ENCODE measurements at places on chromosomes 2 and 18.
A peak's percentile ranks its signal among the peaks of the same experiment; 100 is the strongest.

DNA sequence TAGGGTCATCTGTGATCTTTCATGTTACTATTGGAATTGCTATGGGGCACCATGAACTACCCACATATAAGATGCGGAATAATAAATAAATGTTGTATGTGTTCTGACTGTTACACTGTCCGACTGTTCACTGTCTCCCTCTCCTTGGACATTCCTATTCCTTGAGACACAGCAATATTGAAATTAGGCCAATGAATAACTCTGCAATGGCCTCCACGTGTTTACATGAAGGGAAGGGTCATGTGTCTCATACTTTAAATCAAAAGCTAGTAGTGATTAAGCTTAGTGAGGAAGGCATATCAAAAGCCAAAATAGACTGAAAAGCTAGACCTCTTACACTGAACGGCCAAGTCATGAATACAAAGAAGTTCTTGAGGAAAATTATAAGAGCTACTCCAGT is 751.3 kb downstream of the SOCS6 start:
- no peaks in the 10 kb centered on the region for H3K36me3 ChIP-seq
- H3K4me1 ChIP-seq = no peaks in the 10 kb centered on the region
- no peak overlapping the region for H3K4me3 ChIP-seq
- H3K27me3 ChIP-seq = no peaks in the 10 kb centered on the region
- no peak overlapping the region for H3K27ac ChIP-seq

GRCh38 chr18:6107794-6108193 is 212.5 kb upstream of the TMEM200C start:
- no peaks in the 10 kb centered on the region for H3K4me1 ChIP-seq
- no peak overlapping the region for H3K27ac ChIP-seq
- no peak overlapping the region for H3K4me3 ChIP-seq
- H3K27me3 ChIP-seq = no peaks in the 10 kb centered on the region
- no peak for DNase-seq

GRCh38 chr2:40953341-40953740 is 501.5 kb upstream of the SLC8A1 start:
- H3K27ac ChIP-seq = no peak overlapping the region
- no peaks in the 10 kb centered on the region for H3K36me3 ChIP-seq
- H3K27me3 ChIP-seq = no peaks in the 10 kb centered on the region
- H3K4me1 ChIP-seq = no peaks in the 10 kb centered on the region

DNA sequence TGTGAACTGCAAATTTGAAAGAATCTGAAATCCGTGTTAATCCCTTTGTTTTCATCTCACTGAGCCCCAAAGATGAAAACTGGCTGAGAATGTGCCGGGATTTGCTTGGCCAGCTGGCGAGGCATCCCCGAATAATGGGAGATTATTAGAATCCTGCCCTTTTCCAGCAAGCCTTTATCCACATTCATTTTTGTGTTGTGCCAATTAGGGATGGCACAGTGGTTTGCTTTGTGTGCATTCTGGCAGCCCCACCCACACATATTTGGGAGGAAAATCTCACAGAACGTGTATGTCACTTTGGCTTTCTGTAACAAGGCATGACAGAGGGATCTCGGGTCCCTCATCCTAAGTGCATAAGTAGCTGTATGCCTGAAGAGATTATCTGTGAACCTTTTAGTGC is 405.8 kb upstream of the FAM98A start:
- H3K27me3 ChIP-seq = no peaks in the 10 kb centered on the region
- no peak overlapping the region for H3K27ac ChIP-seq
- no peaks in the 10 kb centered on the region for H3K4me1 ChIP-seq
- H3K4me3 ChIP-seq = no peak overlapping the region

GRCh38 chr2:67839242-67839641 is 223.6 kb downstream of the C1D start:
- no peaks in the 10 kb centered on the region for H3K27me3 ChIP-seq
- no peak overlapping the region for H3K4me3 ChIP-seq
- H3K36me3 ChIP-seq = no peaks in the 10 kb centered on the region
- DNase-seq = no peak
- no peaks in the 10 kb centered on the region for H3K4me1 ChIP-seq

DNA sequence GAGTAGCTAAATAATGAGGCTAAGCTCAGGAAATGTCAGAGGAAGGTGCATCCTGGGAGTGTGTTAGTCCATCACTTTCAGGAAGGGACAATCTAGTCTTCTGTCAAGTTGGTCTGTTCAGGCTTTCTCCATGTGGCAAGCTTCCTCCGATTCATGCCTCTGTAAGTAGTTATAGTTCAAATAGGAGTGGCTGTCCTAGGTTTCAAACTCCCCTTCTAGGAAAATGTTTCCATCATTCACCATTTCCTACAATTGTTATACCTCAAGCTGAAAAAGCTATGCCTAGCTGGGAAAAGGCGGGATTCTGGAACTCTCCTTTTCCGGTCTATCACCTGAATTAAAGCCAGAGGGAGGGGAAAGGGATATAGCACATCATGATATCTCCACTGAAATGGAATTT is 287.7 kb upstream of the ZSWIM2 start:
- no peaks in the 10 kb centered on the region for H3K36me3 ChIP-seq
- H3K4me3 ChIP-seq = no peak overlapping the region
- H3K27me3 ChIP-seq = no peaks in the 10 kb centered on the region
- H3K4me1 ChIP-seq = no peaks in the 10 kb centered on the region

GRCh38 chr2:12604341-12604740 is 112.4 kb upstream of the TRIB2 start:
- H3K27ac ChIP-seq = no peak overlapping the region
- no peaks in the 10 kb centered on the region for H3K36me3 ChIP-seq
- no peaks in the 10 kb centered on the region for H3K27me3 ChIP-seq
- peaks cover 9% of the 10 kb centered on the region for H3K4me1 ChIP-seq
- DNase-seq = no peak

DNA sequence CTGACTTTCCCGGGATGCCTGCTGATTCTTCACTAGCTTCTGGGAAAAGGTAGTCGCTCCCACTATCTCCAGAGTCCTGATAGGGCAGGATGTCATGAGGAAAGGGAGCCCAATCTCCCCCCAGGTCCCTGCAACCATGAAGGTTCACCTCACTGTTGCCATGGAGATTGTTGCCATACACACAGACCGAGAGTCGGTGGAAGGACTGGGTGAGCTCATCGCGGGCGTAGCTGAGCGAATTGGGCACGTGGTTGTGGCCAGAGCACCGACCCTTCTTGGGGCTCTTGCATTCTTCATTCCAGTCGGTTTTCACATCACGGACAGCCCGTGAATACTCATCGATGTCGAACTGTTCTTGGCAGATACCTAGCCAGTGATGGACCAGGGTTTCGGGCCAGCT is 97.4 kb downstream of the MEP1B start:
- H3K4me3 ChIP-seq = no peak overlapping the region
- no peak for DNase-seq
- no peaks in the 10 kb centered on the region for H3K27me3 ChIP-seq
- H3K4me1 ChIP-seq = no peaks in the 10 kb centered on the region
- H3K36me3 ChIP-seq = no peaks in the 10 kb centered on the region

GRCh38 chr2:119264781-119265692 is 41.4 kb downstream of the STEAP3 start:
- H3K4me1 ChIP-seq = no peaks in the 10 kb centered on the region
- H3K4me3 ChIP-seq = no peak overlapping the region
- no peak overlapping the region for H3K27ac ChIP-seq

DNA sequence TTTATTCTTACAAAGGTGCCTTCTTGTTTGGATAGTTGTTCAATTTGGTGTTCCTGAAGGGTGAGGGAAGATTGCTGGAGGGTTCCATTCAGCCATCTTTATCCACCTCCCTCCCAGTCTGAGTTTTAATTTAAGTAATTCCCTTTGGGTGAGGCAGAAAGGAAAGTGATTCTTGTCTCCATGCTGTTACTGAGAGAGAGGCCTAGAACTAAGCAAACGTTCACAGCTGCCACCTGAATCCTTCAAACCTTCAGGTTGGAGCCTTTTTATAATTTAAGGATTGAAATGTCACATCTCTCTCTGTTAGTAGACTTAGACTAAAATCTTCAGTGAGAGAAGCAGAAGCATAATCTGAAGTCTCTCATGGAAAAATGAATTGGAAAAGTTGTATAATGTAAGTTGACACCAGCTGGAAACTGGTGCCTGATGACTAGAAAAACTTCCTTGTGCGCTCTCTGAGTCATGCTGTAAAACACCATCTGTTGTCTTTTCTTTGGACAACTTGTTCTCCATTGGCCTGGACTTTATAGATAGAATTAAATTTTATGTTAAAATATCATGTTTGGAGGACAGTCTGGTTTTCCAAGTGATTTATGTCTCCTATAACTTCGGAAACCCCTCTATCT is 14.6 kb downstream of the STRADB start:
- no peaks in the 10 kb centered on the region for H3K4me1 ChIP-seq
- no peak for DNase-seq

GRCh38 chr2:41160439-41160838 is 708.5 kb upstream of the SLC8A1 start:
- H3K36me3 ChIP-seq = no peaks in the 10 kb centered on the region
- no peaks in the 10 kb centered on the region for H3K4me1 ChIP-seq
- DNase-seq = no peak
- no peak overlapping the region for H3K4me3 ChIP-seq

DNA sequence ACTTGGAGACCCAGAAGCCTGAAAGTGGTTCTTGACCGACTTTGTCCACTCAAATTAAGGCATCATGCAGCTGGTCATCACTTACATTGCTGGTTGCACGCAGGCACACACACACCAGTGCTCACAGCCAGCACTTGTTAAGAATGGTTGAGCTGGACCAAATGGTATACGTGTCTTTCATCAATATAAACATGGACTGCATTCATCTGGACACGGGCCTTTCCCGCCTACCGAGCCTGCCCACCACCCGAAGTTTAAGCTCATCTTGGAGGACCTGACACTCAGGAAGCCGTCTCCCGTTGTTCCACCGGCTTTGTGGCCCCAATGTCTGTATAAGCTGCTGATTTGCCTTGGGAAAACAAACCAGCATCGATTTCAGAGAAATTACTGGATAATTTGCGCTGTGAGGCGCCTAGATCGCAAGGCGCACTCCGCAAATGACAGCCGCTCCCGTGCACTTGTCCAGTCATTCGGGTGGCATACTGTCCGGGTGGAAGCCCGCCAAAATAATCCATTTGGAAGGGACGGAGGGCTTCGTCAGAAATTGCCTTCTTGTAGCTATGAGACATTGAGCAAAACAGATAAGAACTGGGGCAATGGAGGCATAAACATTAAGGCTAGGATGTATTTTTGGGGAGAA is 40.1 kb upstream of the AKAIN1 start:
- peaks cover 12% of the 10 kb centered on the region for H3K27me3 ChIP-seq
- DNase-seq = peak; percentile 1
- H3K4me1 ChIP-seq = peaks cover 34% of the 10 kb centered on the region
- peaks cover 8% of the 10 kb centered on the region for H3K36me3 ChIP-seq

DNA sequence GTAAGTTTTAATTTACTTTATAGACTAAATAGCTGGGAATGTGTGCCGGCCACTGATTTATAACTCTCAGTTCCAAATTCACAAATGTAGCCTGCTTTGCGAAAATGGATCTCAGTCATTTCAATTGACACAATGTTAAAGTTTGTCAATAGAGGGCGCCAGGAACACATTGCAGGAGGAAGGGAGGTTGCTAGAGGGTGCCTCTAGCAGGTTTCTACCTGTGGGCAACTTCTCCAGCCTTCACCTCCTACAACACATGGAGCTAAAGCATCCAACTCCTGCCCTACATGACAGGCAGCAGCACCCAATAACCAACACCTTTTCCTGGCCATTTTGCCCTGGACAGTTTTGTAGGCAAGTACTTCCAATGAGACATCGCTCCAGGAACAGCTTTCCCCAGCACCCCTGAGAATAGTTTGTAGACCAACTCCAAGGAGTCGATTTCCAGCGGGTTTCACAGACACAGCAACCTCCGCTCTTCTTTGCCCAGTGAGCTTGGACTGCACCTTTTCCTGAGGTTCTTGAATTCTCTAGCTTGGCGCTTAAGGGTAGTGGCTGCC is 784.8 kb upstream of the CDH2 start:
- no peaks in the 10 kb centered on the region for H3K4me1 ChIP-seq
- H3K4me3 ChIP-seq = no peak overlapping the region

GRCh38 chr2:43041173-43041591 is 185.2 kb downstream of the ZFP36L2 start:
- no peak overlapping the region for H3K27ac ChIP-seq
- no peaks in the 10 kb centered on the region for H3K36me3 ChIP-seq
- no peaks in the 10 kb centered on the region for H3K27me3 ChIP-seq
- H3K4me1 ChIP-seq = no peaks in the 10 kb centered on the region
- H3K4me3 ChIP-seq = no peak overlapping the region

GRCh38 chr2:235131334-235132305 is 179.8 kb downstream of the SH3BP4 start:
- no peak for DNase-seq
- no peak overlapping the region for H3K27ac ChIP-seq
- H3K4me3 ChIP-seq = no peak overlapping the region
- no peaks in the 10 kb centered on the region for H3K36me3 ChIP-seq

DNA sequence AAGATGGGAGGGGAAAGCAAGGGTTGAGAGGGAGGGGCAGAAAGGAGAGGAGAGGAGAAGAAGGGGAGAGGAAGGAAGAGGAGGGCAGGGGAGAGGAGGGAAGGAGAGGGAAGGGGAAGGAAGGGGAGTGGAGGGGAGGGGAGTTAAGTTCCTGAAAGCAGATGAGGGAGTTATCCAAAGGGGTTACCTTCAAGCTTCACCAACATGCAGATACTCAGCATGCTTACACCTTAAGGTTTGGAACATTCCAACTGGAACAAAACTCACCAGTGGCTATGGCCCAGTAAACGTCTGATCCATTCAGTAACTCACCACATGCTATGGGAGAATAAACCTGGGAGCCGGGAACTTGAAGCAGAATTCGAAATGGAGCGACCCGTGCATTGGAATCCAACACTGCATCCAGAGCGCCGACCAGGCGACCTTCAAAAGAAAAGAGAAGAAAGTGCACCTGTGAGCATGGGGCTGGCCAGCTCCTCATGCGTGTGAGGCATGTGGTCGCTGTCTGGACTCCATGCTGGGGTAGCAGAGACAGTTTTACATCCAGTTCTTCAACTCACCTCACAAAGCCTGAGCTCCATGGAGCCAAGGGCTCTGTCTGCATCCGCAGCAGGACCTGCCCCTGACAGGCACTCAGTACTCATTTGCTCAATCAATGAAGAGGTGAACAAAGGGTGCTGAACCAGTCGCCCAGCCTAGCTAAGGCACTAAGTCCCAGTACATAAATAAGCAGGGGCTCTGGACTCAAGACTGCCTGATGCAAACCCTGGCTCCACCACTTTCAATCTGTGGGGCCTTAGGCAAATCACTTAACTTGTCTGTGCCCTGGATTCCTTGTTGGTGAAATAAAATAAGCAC is 61.0 kb downstream of the TBC1D8 start:
- no peaks in the 10 kb centered on the region for H3K36me3 ChIP-seq
- H3K4me1 ChIP-seq = no peaks in the 10 kb centered on the region
- no peak for DNase-seq

- H3K27me3 ChIP-seq = peaks cover 4% of the 10 kb centered on the region
- no peak for DNase-seq
- H3K27ac ChIP-seq = no peak overlapping the region
These were observed 3.5 kb upstream of the CHRNG start for GRCh38 chr2:232535761-232536530.

DNA sequence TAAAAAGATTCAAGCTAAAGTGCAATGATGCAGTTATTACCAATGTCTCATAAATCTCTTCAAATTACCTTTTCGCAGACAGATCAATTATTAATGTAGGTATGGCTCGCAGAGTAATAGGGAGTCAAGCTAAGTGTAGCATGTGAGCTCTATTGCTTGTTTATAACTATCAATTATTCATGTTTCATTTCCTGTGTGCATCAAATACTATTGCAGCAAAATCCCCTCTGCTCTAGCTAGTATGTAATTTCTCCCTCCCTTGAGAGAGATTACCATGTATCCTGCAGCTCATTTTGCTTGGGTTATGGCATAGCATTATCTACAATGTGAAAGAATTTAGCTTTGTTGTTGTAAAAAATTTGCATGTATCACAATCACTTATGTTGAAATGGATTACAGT is 65.6 kb upstream of the SCN1A start:
- no peak overlapping the region for H3K4me3 ChIP-seq
- no peaks in the 10 kb centered on the region for H3K36me3 ChIP-seq
- no peaks in the 10 kb centered on the region for H3K4me1 ChIP-seq
- no peaks in the 10 kb centered on the region for H3K27me3 ChIP-seq

Data from CD4-positive, CD25-positive, alpha-beta regulatory T cell (primary cell).